ENCODE measurements at places on chromosomes 2 and 18.
A peak's percentile ranks its signal among the peaks of the same experiment; 100 is the strongest.

DNA sequence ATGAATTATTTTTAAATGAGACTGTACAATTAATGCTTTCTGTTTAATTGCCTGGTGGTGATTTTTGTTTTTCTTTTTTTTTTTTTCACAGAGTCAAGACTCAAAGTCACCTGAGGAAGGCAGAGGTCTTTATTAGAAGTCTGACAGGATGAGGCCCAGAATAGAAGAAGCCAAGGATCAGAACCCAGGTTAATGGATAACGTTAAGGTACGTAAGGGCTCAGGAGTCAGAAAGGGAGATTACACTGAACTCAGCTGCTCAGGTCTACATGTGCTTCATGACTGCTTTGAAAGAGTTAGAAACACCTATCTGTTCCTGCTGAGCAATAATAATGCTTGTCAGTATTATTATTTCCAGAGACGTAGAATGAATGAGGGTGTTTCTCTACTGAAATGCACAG, 196.5 kb downstream of the LRATD1 start:
- no peak for DNase-seq

- DNase-seq = no peak
Observed at GRCh38 chr2:54454548-54455130, 1.5 kb upstream of the SPTBN1 start.

DNA sequence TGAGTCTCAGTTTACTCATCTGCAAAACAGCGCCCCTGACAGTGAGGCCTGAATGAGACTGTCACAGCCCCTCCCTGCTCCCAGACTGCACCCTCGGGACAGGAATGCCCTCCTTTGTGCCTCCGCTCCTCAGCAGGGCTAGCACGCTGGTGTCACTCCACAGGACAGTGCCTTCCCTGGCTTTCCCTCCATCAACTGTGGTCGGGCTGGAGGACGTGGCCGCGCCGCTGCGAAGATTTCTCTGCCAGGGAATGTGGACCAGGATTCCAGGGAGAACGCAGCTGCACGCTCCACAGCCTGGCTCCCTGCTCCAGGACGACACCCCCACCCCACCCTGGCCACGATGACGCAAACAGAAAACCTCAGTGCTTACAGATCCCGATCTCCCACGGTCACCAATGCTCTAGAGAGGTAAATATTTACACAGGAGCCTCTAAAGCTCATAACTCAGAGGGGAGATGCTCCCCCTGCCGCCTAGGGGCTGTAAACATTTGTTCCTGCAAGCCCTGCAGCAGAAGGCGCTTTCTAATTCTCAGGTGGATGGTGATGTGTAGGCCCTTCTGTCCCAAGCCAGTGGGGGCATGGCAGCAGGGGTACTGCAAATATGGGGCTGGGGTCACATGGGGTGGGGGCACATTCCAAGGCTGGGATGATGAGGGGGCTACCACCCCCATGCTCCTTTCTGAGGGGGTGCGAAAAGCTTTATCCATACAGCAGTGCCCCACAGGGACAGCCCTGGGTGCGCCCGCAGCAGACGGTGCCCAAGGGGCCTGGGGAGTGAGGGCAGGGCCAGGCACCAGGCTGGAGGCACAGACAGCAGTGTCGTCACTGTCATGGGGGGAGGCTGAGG, 12.4 kb downstream of the HS6ST1 start:
- no peak for DNase-seq

GRCh38 chr2:83320053-83320452, 1139.0 kb downstream of the SUCLG1 start:
- DNase-seq = no peak

DNA sequence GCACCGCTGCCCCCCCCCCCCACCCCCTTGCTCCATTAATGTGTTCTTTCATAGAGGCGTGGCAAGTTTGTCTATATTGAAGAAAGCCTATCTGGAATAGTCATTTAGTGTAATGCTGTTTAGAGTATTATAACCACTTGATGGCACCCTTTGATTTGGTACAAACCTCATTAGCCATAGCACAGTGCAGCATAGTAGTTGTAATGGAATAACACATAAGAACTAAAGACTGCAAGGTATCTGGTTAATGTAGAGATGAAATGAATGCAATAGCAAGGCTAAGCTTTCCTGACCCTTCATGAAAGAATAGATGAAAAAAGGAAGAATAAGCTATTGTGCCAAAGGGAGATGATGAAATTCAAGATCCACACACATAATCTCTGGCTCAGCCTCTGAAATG, 81.9 kb downstream of the EHBP1 start:
- peak; percentile 67 for DNase-seq

DNA sequence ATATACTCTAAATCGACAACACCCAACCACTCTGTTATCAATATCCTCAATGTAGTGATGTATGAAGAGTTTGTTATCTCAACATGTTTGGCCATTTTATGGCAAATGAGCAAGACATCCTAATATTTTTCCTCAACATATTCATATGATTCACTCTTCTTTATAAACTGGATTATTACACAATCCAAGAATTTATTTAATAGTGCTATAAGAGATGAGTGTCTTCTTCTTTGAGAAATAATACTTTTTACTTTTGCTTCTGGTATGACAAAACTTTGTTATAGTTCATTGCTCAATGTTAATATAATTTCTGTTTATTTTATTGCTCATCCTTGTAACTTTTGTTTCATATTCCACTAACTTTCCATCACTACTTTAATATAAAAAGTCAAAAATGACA, 44.3 kb downstream of the SCN9A start:
- DNase-seq = no peak

GRCh38 chr2:159713631-159714246, 1.4 kb downstream of the MARCHF7 start:
- peak; percentile 31 for DNase-seq

- no peak for DNase-seq
Observed at GRCh38 chr2:222709191-222709891, 37.9 kb downstream of the MOGAT1 start.

DNA sequence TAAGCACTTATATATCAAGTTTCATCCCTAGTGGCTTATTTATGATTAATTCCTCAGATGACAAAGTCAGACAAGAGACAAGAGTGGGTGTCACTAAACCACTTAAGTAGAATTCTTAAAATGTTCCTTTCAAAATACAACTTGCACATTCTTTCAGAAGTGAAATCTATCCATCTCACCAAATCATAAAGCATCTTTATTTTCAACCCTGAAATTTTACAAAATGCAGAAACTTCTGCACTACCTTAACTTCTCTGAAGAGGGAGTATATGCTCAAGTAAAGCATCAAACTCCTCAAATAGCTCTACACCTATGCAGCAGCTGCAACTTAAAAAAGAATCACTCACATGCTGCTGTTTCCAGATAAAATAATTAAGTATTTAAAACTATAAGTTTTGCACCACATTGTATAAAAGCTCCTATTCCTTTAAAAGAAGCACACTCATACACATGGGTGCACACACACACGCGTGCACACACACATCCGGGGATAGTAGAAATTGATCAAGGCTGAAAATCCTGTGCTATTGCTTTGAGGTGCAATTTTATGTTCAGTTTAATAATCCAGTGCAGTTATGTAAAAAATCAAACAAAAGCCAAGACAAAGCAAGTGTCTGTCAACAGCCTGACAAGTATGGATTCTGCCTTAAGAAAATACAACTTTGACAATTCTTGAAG, 244.5 kb downstream of the TCF4 start:
- peak; percentile 41 for DNase-seq

DNA sequence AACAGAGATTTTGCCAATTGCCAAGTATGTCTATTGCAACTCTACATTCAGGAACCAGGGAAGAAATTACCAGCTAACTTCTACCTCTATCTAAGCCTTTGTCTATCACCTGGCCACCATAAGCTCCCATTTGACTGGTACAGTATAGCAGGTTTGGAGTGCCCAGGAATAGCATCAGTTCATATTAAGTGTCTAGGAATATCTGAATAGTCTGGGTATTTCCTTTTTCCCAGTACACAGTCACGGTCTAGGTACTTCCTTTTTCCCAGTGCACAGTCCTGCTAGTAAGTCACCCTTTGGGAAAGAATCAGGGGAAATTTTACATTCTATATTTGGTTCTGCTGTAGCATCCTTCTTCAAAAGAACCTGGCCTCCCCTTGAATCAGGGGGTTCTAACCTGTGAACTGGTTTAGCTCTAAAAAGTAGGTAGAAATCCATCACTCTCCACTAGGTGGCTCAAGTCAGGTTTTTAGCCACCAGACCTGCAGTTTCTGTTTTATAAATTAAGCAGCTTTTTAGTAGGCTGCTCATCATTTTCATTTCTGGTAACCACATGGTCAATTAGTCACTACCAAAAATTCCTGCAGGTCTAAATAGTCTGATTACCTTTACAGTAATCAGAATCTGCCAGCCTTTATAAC, 49.3 kb upstream of the DNAJC10 start:
- peak; percentile 20 for DNase-seq

DNA sequence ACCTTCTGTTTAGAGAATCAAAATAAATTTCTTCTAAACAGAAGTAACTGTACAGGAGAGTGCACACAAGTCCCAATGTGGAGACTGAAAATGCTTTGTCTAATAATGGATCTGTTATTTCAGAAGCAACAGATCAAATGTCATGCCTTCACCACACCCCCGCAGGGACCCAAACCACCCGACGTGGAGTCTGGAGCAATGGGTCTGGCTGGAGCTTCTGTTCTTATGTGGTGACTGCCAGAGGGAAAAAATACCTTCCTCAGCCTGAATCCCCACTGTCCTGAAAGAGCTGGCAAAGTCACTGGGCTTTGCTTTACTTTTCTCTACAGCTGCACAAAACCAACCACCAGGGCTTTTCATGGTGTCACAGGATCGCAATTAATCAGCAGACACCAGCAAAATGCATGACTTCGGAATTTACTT, 119.0 kb upstream of the ZFP36L2 start:
- DNase-seq = no peak

DNA sequence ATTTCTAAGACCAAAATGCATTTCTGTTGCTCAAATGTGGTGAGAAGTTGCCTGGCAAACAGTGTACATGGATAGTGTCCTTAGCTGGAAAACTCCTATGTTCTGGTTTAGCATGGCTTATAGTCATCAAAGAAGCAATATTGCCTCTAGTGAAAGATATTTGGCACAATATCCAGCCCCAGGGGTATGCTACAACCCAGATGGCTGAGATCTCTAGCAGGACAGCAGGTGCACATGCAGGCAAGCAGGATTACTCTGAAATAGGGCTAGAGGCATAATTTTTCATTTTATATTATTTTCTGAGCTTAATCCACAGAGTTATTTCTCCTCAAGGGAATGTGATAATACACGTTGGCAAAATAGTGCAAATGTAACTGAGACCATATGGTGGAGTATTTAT, 34.0 kb downstream of the CCDC195 start:
- DNase-seq = no peak

- no peak for DNase-seq
Observed at GRCh38 chr2:61320181-61320580, 150.7 kb downstream of the USP34 start.

DNA sequence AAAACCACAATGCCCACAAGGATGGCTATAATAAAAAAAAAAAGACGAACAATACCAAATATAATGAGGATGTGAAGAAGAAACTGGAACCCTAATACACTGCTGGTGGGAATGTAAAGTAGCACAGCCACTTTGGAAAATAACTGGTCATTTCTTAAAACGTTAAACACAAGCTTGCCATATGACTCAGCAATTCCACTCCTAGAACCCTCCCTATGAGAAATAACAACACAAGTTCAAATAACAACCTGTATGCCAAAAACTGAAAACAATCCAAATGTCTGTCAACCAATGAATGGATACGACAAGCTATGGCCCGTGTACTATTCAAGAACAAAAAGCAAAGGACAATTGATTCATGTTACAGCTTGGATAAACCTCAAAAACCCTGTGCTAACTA, 7.0 kb upstream of the ALPK2 start:
- no peak for DNase-seq

- no peak for DNase-seq
Observed at GRCh38 chr2:220891405-220891804, 680.7 kb downstream of the EPHA4 start.

DNA sequence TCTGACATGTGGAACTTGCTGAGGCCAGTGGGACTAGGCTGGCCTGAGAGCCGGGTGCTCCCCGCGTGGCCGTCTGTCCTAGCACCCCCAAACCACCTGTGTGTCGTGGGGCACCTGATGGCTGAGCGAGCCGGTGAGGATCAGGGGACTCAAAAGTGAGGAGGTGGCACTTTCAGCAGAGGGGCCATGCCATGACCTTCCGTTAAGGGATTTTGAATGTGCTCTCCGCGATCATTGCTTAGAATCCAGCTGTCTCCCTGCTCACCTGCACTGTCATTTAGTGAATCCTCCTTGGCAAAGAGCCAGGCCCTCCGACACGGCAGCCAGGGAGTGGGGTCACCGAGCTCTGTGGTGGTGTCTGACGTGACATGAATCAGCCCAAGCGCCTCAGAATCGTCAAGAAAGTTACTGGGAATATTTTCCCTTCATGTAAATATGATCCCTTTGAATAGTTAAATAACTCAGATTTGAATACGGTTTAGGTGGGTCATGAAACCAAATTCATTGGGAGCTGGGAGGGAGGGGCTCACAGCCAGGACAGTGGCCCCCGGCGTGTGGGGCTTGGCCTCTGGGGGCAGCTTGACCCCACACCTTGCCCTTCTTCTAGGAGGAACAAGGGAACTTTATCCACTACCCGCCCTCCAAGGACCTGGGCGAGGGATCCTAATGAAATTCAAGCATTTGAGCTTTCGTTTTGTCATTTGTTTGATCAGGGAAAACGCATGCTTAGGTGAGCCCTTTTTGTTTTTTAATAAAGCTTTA, 9.5 kb downstream of the NFATC1 start:
- DNase-seq = no peak

GRCh38 chr2:165239856-165240515, 772 bp downstream of the SCN2A start:
- no peak for DNase-seq

DNA sequence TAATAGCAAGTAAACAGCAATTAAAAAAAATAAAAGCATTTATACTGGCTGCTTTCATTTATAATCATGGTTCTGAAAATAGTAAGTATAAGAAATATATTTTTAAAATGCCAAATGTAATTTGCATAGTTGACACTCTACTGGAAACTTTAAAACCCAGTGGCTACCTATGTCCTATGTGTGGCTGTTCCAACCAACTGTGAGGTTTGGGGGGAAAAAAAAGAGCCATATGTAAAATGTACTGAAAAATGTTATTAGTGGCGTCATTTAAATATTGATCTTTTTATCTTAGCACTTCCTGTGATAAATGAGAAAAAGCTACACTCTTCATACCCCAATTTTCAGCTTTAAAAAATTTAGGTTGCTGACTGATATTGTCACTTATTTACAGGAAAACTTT, 270.7 kb downstream of the TCF4 start:
- no peak for DNase-seq

- DNase-seq = no peak
Observed at GRCh38 chr2:38720613-38721241, 30.4 kb downstream of the SRSF7 start.

DNA sequence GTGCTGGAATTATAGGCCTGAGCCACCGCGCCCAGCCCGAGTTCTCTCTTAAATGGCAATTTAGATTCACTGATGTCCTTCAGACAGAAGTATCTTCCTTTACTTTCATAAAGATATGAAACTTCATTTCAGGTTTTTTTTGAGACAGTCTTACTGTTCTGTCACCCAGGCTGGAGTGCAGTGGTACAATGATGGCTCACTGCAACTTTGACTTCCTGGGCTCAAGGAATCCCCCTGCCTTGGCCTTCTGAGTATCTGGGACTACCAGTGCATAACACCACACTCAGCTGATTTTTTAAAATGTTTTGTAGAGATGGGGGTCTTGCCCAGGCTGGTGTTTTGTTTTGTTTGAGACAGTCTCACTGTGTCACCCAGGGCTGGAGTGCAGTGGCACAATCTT, 13.2 kb downstream of the ITGB1BP1 start:
- no peak for DNase-seq

- no peak for DNase-seq
Observed at GRCh38 chr2:118319271-118319684, 231.0 kb downstream of the INSIG2 start.

- no peak for DNase-seq
Observed at GRCh38 chr2:18741895-18742732, 152.7 kb upstream of the NT5C1B start.
